Urinary bladder (tissue), 4 donors: ENCODE measurements at places on chromosomes 7 and 10.

GRCh38 chr10:91208642-91209041 lies 11.8 kb upstream of the PCGF5 start:
- no peak for DNase-seq

DNA sequence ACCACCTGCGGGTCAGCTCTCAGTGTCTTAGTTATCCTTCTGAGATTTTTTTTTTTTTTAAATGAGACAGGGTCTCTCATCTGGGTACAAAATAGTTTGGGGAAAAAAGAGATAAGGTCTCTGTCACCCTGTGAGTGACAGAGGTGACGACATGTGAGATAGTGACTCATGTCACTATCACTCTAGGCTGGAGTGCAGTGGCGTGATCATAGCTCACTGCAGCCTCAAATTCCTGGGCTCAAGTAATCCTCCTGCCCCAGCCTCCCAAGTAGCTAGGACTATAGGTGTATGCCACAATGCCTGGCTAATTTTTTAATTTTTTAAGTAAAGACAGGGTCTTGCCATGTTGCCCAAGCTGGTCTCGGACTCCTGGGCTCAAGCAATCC lies 10.4 kb downstream of the BLVRA start:
- no peak for DNase-seq

- no peak for DNase-seq
These were observed 3.7 kb downstream of the SND1 start for GRCh38 chr7:127655720-127656119.

GRCh38 chr10:128263891-128264688 lies 137.9 kb upstream of the MKI67 start:
- peak; percentile 28 for DNase-seq

- DNase-seq, result no peak
These were observed 63.8 kb downstream of the IMMP2L start for GRCh38 chr7:111498391-111499007.

DNA sequence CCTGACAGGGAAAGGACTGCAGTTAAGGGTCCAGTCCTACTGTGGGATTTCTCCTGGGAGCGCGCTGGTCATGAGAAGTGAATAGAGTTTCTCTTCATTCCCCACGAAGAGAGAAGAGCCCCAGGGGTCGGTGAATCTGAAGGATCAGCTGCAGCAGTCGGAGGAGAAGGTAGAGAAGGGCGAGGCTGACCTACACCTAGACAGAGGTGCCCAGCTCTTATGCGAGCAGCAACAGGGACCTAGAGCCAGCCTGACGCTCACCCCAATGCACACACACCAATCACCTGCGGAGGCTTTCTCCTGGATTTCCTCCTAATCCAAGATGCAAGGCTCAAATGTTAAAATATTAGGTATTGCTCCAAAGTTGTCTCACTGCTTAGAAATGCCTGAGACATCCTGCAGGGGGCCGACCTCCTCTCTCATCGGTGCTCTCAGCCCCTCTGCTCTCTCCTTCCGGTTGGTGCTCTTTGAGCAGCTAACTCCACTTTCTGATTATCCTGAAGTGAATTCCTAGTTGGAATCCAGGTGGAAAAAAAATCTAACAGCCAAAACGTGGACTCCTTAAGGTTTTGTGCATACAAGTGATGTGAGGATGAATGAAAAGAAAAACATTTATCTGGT lies 176.4 kb downstream of the AHR start:
- no peak for DNase-seq

DNA sequence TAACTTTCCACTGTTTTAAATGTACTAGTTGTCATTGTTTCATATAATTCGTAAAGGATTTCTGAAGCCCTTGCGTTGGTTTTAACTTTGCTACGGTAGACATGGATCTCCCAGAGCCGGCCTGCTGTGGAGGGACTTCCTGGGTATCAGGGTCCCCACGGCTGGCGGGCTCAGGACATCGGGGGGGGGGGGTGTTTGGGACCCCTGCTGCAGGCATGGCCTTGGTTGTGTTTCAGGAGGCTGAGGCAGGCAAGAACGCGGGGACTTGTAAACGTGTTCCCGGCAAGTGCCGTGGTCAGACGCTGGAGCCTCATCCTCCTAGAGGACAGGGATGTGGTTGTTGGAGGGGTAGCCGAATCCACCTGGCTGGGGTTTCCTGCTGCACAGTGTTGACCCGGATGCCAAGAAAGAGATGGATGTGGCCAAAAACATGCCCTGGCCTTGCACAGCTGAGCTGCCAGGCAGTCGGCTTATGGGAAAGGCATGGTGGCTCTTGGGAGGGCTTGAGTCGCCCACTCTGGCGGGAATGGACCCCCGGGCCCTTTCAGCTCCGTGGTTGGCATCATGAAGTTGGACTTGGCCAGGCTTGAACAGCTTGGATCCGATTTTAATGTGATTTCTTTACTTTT lies 21.4 kb upstream of the CHST12 start:
- DNase-seq, result no peak

DNA sequence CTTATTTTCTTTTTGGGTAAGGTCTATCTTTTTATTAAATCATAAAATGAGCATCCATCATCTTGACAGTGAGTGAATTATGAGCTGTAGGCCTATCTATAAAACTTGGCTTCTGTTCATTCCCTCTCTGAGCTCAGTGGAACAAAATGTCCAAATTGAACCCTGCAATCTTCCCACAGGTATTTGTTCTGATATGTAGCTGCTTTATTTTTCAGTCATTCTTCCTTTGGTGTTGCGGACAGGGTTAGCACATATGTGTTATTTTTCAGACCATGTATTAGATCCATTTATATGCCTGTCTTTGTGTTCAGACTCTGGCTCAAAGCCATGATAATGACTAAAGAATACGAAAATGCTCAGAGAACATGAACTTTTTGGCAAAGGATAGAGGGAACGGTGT lies 201.6 kb upstream of the KIAA1217 start:
- no peak for DNase-seq

GRCh38 chr10:70588255-70588654 lies 14.3 kb downstream of the PRF1 start:
- DNase-seq, result no peak

DNA sequence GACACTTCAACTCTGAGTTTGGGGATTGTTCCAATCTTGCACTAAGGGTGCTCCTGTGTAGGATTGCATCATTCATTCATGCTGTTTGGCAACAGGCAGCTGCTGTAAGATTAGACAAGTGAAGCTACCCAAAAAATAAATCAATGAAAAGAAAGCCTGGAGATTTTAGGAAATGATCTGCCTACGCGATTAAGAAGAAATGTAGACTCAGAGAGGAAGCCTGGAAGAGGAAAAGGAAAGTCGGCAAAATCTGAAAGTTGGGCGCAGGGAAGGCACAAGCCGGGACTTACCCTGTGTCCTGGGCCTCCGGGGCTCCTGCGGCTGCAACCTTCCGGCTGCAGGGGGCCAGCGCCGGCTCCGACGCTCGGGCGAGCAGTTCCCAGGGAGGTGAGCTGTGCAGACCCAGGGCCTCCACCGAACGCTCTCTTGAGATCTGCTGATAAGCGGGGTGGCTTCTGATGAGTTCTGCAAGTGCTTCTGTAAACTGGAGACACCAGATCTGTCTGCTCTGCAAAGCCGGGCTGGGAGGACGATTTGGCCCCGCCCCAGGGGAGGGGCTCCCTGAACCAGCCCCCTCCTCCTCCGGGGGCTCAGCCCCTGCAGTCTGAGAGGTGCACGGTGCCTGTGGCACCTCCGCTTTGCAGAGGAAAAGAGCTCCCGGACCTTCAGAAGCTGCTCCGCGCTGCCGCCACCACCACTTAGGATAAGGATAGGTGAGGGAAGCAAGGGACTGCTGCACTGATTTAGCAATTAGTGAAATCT lies 17.4 kb downstream of the PSPH start:
- no peak for DNase-seq

DNA sequence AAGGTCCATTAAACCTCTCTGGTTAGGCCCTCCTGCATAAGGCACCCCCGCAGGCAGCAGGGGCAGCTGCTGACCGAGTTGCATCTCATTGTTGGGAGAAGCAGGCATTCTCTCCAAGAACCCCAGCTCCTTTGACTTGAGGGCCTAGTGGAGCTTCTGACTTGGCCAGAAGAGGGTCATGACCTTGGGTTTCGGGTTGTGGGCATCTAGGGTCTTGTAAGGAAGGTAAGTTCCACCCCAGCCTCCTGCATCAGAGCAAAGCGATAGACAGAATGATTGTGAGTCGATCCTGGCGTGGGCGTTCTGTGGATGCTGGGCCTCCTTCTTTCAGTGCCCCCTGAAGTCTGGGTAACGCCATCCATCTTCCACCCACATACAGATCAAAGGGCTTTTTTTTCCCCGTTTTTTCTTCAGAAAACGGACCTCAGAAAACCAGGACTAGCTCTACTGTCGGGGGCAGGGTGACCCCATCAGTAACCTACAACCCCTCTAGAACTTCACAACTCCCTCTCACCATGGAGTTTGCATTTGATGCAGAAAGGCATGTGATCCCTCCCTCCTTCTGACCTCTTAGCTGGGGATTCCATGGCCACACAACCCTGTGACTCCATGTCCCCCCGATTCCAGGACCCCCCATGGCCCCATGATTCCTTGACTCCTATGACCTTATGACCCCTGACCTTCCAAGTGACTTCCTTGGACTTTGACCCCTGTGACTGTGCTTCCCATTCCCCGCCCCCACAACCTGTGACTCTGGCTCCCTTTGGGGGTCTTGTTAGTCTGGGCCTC lies 3.0 kb downstream of the SEMA4G start:
- no peak for DNase-seq

DNA sequence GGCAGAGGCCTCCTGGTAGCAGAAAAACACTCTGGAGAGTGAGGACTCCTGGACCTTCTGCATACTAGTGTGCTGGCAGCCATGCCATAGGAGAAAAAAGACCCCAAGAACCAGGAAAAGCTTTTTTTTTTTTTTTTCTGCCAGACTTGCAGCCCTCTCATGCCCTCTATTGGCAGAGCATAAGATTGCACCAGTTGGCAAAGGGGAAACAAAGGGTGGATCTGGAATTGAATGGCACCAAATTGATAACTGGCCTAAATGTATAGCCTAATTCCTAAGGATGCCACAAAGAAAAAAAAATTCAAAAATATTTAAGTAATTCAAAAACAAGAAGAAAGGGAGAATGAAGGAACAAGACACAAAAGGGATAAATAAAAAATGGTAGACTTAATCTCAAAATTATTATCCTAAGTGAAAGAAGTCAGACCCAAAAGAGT lies 112.5 kb upstream of the GHITM start:
- DNase-seq, result no peak

DNA sequence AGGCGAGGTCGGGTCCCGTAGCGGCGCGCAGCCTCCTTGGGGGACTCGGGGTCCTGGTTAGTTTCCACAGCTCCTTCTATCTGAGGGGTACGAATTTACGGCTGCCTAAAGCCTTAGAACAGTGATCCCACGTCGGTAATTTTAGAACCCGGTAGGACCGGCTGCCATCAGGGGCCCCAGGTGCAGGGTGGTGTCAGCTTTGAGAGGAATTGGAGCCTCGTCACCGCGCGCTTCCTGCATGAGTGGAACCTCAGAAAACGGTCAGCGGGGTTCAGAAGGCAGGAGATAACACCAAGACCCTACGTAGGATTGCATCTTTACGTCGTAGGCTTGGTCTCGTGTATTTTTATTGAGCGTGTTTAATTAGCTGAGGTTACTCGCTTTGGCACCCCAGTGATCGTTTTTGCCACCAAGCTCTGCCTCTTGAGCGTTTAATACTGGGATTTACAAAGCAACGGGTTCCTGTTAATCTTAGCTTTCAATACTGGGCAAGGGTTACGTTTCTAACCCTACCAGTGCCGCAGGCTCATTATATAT lies 443 bp downstream of the RNF32 start:
- DNase-seq, result no peak

DNA sequence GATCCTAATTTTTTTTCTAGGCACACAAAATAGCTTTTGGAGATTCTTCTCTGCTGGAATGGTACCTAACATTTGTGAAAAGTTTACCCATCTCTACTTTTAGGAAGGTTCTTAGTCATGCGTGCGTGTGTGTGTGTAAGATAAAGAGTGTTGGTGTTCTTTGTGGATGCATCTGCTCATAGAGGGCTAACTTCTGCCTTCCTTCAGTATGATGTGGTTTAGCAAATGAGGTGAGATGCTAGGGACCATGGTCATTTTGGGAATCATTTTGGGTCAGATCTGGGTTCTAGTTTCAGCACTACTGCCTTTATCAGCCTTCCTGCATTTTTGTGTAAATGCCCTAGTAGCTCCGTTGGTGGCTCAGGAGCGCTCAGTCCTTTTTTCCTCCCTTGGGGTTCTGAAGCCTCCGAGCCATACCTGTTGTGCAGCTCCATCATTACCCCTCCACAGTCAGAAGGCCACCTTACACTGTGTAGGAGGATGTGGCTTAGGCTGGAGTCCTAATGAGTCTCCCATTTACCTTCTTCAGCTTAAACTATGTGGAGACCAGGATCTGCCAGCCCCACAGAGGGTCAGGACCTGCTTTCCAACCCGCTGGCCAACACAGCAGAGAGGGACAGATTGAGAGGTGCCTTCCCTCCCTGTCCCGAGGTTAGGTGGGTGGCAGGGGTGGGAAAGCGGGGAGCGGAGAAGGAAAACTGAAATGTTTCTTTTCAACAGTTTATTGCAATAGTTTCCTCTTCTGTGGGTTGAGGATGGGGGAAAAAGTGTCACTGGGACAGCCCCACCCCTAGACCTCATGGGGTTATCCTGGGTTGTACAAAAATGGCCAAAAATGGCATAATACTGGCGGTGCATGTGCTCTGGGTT lies 31.2 kb downstream of the TSPAN14 start:
- DNase-seq, result no peak

DNA sequence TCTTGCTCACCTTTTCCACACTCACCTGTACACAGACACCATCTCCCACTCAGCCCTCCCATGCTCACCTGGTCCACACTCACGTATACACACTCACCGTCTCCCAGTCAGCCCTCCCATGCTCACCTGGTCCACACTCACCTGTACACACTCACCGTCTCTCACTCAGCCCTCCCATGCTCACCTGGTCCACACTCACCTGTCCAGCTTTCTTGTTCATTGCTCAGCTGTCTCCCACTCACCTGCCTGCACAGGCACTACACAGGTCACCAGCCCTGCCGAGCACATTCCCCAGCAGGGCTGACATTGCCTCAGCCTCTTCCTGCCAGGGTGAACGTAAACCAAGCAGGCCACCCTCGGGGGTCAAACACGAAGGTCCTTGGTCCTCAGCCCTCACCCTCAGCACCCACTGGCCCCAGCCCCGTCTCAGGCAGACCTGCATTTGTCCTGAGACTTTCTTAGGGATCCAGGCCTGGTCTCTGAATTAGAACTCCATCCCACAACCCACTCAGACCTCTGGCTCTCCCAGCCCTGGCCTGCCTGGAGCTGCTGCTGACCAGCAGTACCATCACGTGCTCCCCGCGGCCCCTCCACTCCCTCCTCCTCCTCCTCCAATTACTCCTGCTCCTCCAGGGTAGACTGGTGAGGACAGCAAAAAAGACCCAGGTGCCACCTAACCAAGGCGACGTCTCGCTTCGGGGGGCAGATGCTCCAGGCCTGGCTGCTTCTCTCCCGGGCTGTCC lies 12.8 kb upstream of the DNAAF5 start:
- DNase-seq, result no peak

DNA sequence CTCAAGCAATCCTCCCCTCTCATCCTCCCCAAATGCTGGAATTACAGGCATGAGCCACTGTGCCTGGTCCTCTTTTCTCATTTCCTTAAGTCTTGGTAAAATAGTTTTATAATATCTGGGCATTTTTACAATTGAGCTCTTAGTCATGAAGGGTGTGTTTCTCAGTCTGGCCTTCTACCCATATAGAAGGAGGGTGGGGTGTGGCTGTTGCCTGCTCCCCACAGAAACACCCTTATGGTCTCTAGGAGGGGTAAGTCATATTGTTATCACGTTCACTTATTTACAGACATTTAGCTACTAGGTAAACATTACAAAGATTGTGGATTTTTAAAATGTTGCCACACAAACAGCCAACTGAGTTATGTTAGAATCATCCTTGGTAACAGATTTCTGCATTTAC lies 6.7 kb upstream of the OTUD1 start:
- no peak for DNase-seq

- no peak for DNase-seq
These were observed 18.0 kb downstream of the TAS2R40 start for GRCh38 chr7:143239813-143240212.
